ENCODE measurements at places on chromosomes 3 and 15. TPM values are rescaled to one million over a fixed set of nuclear protein-coding genes. Genes with fewer than 3 reads are reported as not detected.

Gene SOX14
- not detected for polyA plus RNA-seq

Gene C3orf22
- not detected for polyA plus RNA-seq

Gene CELF6
- not detected for polyA plus RNA-seq

Gene EXOG
- polyA plus RNA-seq, result 8.2 TPM

Gene PIERCE2
- 6.6 TPM for polyA plus RNA-seq

Gene GP9
- polyA plus RNA-seq, result not detected

DNA sequence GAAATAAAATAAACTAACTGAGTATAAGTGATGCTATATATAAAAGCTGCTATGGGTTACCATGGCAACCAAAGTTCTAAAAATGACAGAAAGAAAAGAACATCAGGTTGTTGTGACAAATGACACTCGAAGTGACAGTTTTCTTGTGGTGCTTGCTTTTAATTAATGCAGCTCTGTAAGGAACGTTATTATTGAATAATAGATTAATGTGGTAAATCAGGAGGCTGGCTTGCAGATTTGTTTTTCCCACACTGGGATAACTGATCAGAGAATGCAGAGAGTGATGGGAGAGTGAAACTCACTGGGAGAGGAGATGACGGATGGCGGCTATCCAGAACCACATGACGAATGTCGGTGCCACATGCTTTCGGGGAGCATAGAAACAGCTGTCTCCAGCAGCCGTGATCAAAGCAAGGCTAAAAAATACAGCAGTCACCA, 207.0 kb upstream of the ATP10A start:
- no peak overlapping the region for H3K4me3 ChIP-seq
- no peak overlapping the region for H3K27ac ChIP-seq
- no peak for DNase-seq
- no peaks in the 10 kb centered on the region for H3K36me3 ChIP-seq
- no peaks in the 10 kb centered on the region for H3K4me1 ChIP-seq
- H3K27me3 ChIP-seq, result peaks cover 5% of the 10 kb centered on the region

- DNase-seq, result no peak
- 0 out of 2 replicates have a peak, but pooled peaks cover 3% of the 10 kb centered on the region for H3K4me1 ChIP-seq
- H3K4me3 ChIP-seq, result no peak overlapping the region
Observed at GRCh38 chr3:122312826-122313225, 12.2 kb upstream of the CSTA start.

GRCh38 chr15:63896336-63897115, 62.8 kb upstream of the HERC1 start:
- no peak overlapping the region for H3K27ac ChIP-seq
- no peaks in the 10 kb centered on the region for H3K27me3 ChIP-seq
- peaks cover 13% of the 10 kb centered on the region for H3K4me1 ChIP-seq
- no peak overlapping the region for H3K4me3 ChIP-seq

GRCh38 chr3:171229173-171229572, 202.7 kb upstream of the SLC2A2 start:
- DNase-seq, result no peak
- H3K27ac ChIP-seq, result no peak overlapping the region
- no peaks in the 10 kb centered on the region for H3K27me3 ChIP-seq
- H3K4me1 ChIP-seq, result no peaks in the 10 kb centered on the region
- H3K36me3 ChIP-seq, result no peaks in the 10 kb centered on the region
- no peak overlapping the region for H3K4me3 ChIP-seq

Data from GM23248 (cell line).